ENCODE measurements at places on chromosomes 3 and 15.

DNA sequence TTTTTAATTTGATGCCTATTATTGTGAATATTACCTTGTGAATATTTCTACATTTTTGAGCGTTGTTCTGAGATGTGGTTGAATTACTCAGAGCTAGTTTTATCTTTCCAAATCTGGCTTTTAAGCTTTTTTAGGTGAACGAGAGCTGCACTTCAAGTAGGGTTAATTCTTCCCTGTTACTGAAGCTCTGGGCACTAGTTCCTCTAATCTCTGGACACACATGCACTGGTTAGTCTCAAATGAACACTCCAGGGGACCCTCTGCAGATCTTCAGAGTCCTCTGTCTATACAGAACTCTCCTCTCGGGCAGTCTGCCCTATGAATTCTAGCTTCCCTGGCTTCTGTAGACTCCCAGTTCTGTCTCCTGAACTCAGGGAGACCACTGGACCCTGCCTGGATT lies 237.5 kb upstream of the TBC1D5 start:
- no peak for DNase-seq

DNA sequence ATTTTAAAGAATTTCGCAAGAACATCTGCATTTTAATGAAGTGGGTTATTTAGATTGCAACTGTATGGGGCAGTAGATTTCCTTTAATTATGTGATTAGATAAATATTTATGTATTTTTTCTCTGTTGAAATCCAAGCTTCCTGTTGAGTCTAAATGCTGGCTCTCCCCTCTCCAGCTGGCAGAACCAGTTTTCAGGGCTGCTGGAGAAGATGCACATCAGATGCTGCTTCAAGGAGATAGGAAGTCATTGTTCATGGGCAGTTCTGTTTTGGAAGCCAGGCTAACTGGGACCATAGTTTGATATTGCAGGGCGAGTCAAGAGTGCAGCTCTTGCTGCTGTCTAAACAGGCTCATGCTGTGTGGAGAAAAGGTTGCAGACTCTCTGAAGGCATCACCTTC lies 97.4 kb downstream of the SLC9A9 start:
- no peak for DNase-seq

DNA sequence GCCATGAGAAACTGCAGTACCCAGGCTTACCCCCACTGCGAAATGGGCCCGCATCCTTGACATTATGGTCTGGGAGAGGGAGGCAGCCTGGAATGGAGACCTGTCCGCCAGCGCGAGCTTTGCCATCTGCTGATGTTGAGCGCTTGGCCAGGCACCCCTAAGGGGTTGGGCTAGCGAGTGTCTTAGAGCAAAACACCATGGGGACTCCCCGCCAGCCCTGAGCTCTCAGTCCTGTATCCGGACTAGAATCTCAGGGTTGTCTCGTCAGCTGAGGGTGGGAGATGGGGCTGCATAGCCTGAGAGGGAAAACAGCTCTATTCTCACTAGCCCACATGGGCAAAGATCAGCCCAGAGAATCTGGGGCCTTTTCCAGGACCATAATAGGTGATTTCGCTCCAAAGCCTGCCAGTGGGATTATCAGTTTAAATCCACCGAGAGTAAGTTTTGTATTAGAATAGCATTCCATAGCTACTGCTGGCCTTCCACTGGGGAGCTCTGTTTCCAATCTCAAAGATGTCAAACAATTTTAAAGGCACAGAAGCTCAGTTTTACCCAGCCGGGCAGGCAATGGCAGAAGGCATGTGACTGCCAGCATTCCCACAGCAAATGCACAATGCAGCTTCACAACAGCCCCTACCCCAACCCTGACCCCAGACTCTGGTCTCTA lies 167.5 kb upstream of the TPM1 start:
- DNase-seq: no peak

GRCh38 chr15:83064859-83065258 lies 2.2 kb downstream of the BTBD1 start:
- DNase-seq: no peak

GRCh38 chr3:131142580-131142979 lies 115.9 kb downstream of the NEK11 start:
- no peak for DNase-seq

- no peak for DNase-seq
These were observed 231.7 kb upstream of the ARRDC4 start for GRCh38 chr15:97728791-97729190.

DNA sequence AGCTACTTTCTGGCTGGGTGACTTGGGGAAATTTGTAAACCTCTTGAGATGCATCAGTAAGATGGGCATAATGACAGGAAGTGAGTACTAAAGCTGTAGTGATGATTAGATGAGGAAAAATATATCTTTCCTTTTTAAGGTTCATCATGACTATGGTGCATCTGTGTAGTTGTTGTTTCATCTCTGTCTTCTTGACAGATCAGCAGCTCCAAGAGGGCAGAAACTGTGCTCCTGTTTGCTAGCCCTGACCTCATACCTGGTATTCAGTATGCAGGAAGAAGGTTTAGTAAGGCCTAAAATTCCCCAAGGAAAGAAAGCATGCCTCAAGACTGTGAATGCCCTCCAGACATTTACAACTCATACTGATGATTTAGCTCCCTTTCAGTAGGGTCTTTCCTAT lies 82.5 kb upstream of the PSMD6 start:
- DNase-seq: no peak

- no peak for DNase-seq
These were observed 68.1 kb upstream of the LPP start for GRCh38 chr3:188085584-188086560.

DNA sequence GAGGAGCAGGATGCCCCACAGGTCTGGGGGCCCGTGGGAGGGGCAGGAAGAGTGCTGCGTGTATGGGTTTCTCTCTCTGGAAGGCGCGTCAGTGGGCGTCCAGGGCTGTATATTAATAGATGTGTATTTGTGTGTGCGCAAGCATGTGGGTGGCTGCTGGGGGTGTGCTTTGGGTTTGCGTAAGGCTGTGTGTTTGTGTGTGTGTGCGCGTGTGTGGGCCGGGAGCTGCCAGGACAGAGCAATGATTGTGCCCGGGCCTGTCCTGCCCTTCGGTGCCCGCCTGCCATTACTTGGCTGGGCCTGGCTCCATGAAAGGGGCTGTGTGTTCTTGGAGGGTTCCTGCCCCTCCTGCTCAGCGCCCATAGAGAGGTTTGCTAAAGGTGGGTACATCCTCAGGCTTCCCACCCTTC lies 16.3 kb downstream of the CSPG4 start:
- no peak for DNase-seq

DNA sequence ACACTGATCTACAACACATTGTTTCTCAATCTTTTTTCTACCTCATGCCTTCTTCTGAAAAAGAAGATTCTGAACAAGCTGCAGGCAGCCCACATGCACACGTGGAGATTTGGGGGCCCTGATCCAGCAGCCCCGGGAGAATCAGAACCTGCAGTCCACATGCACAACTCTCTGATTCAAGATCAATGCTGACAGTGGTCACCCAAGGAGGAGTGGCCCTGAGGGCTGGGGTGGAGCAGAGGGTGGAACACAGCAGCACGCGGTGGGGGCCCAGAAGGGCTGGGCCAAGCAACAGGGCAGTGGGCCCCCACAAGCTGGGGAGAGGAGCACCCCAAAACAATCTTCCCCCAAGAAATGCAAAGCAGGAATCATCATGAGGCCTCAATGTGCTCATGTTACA lies 202.1 kb upstream of the NSMCE3 start:
- no peak for DNase-seq

GRCh38 chr3:64303401-64303800 lies 78.1 kb upstream of the PRICKLE2 start:
- DNase-seq: no peak

GRCh38 chr3:165667676-165668075 lies 169.5 kb downstream of the BCHE start:
- no peak for DNase-seq

- no peak for DNase-seq
These were observed 385.7 kb downstream of the CGGBP1 start for GRCh38 chr3:87673132-87673531.

- DNase-seq: no peak
These were observed 145.7 kb upstream of the MEIS2 start for GRCh38 chr15:37246065-37246464.

DNA sequence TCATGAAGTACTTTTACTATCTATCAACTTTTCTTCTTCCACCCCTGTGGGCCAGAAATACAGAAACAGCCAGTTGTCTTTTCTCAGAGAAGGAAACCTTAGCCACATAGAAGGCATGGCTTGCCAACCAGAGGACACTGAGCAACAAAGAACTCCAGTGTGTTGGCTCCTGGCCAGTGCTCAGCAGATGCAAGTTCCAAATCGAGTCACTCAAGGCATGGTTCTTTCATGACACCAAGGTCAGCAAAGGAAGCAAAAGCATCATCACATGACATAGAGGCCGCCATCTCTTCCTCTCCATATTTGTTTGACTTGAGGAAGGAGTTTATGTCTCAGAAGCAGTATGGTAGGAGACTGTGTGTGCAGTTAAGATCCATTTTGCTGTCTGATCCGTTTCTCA lies 92.2 kb downstream of the MYLK start:
- DNase-seq: peak; percentile 51

DNA sequence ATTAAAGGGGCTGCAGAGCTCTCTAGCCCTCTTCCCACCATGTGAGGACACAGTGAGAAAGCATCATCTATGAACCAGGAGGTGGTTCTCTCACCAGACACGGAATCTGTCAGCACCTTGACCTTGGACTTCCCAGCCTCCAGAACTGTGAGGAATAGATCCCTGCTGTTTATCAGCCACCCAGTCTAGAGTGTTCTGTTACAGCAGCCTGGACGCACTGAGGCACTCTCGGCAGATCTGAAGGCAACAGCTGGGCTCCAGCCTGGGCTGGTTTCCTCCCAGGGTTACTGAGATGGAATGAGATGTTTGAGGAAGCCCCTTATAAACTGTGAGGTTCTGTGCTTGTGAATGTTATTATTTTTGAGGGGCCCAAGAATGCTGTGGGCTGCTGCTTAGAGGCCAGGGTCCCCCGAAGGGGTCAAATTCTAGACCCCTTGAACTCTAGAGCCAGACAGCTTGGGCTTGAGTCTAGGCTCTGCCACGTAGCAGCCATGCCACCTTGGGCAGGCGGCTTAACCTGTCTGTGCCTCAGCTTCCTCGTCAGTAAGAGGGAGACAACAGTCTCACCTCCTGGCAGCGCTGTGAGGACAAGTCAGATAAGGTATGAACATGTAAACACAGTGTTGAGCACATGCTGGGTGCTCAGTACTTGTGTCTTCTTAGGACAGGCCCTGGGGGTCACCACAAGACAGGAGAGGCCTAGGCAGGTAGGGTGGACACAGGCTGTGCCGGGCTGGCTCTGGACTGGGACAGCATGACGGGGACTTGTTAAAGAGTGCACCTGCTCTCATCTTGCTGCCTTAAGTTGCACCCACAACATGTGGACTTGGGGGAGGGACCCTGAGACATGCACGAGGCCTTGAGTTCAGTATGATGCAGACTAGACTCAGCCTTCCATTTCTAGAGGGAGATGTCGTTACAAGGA lies 49.2 kb downstream of the MGLL start:
- DNase-seq: no peak

GRCh38 chr15:94231723-94232468 lies 535 bp downstream of the MCTP2 start:
- DNase-seq: no peak

DNA sequence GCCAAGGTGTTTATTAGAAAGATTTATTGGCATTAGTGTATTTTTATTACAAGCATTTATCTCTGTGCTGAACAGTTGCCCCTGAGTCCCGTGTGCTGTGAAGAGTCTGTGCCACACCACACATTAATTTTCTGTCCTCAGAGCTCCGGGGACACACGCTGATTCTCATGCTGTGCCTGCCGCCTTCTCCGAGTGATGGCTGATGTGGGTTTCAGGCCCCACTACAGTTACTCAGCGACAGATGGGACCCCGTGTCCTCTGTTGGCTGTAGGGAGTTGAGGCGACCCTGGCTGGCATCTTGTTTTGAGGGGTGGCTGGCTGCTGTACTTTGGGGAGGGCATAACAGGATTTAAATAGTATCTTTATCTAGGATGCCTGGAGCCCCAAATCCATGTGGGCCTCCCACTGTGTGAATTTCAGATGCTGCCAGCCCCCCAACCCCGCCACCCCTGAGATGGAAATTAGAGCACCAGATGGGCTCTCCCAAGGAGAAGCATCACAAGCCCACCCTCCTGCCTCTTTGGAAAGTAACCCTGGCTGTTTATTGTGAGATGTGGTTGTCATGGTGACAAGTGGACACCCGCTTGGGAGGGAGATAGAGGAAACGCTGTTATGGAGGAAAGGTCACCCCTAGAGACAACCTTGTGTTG lies 185.6 kb downstream of the APBA2 start:
- no peak for DNase-seq

- DNase-seq: peak; percentile 66
These were observed 517.6 kb upstream of the ROBO1 start for GRCh38 chr3:80285388-80285787.

GRCh38 chr3:133058243-133058642 lies 20.1 kb downstream of the TMEM108 start:
- no peak for DNase-seq

- DNase-seq: no peak
These were observed 230.8 kb downstream of the EBLN2 start for GRCh38 chr3:73292220-73292619.

GRCh38 chr3:11074451-11074850 lies 79.8 kb upstream of the HRH1 start:
- DNase-seq: no peak

GRCh38 chr3:5542472-5542871 lies 355.0 kb downstream of the EDEM1 start:
- no peak for DNase-seq

GRCh38 chr15:79282371-79283251 lies at the start of gene ANKRD34C:
Gene ANKRD34C (plus strand): TSS chr15:79282722. CDS start chr15:79293285, 10,563 bp downstream.
- DNase-seq: no peak

- no peak for DNase-seq
These were observed 13.1 kb downstream of the PLAAT1 start for GRCh38 chr3:193253986-193254660.

DNA sequence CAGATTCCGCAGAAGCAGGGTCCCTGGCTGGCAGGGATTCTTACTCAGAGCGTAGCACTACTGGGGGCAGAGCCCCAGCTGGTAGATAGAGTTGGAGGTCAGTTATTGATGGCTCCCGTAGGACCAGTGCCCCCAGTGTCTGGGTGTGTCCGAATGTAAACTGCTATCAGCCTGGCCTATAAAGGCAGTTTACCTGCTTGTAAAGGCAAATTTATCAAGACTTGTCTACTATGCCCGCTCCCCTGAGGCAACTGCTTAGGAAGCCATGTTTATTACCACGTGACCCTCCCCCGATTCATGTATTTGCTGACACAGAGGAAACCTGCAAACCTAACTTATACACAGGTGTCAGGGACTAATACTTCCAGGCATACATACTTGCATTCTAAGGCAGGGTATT lies 607 bp upstream of the PPP1R14D start:
- no peak for DNase-seq

GRCh38 chr15:37979671-37980409 lies 45.4 kb downstream of the TMCO5A start:
- DNase-seq: no peak

- no peak for DNase-seq
These were observed 41.9 kb downstream of the SETD5 start for GRCh38 chr3:9439331-9439730.

GRCh38 chr3:41265011-41265545 lies 65.8 kb downstream of the CTNNB1 start:
- DNase-seq: peak; percentile 66

DNA sequence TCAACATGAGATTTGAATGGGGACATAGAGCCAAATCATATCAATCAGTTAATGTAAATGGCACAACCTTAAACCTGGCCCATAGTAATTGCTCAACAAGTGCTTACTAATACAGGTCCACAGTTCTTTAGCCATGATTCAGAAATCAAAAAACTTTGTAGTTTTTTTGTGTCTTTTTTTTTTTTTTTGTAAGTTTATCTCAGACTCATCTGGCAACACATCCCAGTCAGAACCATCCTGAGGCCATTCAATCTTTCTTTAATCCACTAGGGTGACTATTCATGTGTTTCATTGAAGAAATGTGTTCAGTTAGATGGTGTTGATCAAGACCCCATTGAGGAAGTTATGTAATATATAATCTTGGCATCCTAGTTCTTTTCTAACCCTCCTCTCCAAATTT lies 65.4 kb downstream of the ABI3BP start:
- no peak for DNase-seq

Data from astrocyte of the spinal cord (primary cell).